Neural progenitor cell (in vitro differentiated cells): ENCODE measurements at places on chromosomes 1 and 21. TPM values are rescaled to one million over a fixed set of nuclear protein-coding genes. Genes with fewer than 3 reads are reported as not detected.

DNA sequence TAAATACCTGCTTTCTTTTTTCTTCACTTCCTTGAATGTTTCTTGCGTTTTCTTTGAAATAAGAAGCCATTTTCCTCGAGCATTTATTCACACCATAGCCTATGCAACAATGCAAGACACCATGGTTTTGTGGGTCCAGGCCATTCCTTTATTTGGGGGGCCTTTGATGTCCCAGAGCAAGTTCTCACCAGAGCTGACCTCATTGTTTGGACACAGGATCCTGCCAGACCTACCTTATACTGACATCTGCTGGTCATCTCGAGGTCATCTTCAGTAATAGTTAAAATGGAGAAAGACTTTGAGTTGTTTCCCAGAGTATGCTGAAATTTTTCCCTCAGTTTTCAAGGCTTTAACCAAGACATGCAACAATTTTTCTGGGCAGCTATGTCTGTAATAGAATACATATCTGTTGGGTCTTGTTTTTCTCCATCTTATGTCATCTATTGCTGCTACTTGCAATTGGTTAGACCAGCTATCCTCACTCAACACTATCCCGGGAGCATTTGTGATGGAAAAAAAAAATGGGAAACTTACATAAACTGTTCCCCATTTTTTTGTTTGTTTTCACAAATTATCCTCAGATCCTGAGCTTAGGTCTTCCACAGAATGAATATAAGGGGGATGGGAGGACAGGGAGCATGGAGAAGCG is 34.0 kb upstream of the BACE2 start:
- peak; percentile 58 for DNase-seq

- DNase-seq = peak; percentile 24
Measured at GRCh38 chr1:18324246-18324645, 156.5 kb upstream of the KLHDC7A start.

DNA sequence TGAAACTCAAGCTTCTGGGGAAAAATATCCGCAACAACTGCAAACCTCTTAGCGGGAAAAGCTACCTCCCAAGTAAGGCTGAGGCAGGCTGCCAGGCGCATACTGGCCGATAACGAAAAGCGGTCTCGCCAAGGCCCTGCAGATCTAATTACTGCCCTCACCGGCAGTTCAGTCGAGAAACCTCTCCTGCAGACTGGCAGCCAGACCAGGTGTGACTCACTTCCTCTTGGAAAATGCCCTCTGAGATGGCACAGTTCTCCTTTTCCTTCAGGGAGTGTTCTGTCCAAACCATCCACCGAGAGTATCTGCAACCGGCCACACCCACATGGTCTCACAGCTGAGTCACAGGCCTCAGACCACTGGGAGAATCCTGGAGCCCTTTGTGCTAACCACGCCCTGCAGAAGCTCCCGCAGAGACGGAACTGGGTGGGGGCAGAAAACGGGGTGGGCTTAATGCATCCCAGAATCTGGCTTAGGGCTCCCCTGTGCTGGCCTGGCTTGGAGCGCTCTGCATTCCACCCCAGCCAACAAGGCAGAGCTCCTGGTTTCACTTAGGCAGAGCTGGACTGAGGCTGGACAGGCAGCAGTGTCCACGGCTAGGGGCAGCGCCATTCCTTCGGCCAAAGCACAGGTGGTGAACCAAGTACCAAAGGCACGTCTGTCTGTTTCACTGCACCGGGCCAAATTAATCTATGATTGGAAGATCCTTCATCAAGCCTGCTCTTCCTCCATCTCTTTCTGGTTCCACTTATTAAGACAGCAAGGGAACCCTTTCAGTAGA is 1.2 kb downstream of the S100A10 start:
- DNase-seq = peak; percentile 56

GRCh38 chr1:115127539-115127938 is 38.2 kb upstream of the TSPAN2 start:
- no peak for DNase-seq

DNA sequence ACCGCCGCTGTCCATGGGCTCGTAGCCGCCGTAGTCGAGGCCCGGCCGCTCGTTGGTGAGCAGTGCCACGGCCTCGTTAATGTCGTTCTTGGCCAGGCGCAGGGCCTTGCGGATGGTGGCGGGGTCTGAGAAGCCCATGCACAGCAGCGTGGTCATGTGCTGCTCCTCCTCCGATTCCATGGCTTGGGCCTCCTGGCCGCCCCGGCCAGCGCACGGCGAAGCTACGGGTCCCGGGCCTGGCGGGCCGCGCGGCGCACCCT is 300 bp downstream of the USP24 start:
- peak; percentile 81 for DNase-seq

DNA sequence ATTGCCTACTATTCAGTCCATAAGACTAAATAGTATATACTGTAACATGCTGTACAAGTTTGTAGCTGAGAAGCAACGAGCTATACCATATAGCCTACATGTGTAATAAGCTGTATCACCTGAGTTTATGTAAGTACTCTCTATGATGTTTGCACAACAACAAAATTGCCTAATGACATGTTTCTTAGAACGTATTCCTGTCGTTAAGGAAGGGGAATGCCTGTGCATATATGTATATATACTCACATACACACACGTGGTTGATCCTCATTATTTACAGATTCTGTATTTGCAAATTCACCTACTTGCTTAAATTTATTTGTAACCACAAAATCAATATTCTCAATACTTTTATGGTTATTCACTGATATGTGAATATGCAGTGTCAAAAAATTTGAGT is 215.6 kb downstream of the GPR52 start:
- no peak for DNase-seq

DNA sequence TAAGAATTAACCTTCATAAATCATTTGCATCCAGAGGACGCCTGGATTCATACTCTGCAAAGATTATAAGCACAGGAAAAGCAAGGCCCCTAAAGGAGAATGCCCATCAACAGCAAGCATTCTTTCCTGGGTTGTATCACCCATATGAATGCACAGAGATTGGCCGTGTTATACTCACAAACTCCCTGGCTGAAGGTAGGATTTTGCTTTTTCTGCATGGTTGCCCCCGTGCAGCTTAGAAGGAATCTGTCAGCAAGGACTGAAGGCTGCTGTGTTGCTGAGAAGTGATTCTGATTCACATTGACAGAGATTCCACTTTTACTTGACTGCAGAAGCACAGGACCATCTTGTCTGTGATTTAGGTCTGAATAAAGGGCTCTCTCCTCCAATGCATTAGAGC is 283.0 kb downstream of the LRRIQ3 start:
- peak; percentile 60 for DNase-seq

Gene AADACL3
- not detected in 2 replicates for total RNA-seq

Gene LENEP
- not detected in 2 replicates for total RNA-seq

Gene VHLL
- total RNA-seq = 0.34 TPM in 1 of 2 replicates, not detected in the other

Gene FCRL1
- total RNA-seq = not detected in 2 replicates
